ENCODE measurements at places on chromosomes 3 and 15.

DNA sequence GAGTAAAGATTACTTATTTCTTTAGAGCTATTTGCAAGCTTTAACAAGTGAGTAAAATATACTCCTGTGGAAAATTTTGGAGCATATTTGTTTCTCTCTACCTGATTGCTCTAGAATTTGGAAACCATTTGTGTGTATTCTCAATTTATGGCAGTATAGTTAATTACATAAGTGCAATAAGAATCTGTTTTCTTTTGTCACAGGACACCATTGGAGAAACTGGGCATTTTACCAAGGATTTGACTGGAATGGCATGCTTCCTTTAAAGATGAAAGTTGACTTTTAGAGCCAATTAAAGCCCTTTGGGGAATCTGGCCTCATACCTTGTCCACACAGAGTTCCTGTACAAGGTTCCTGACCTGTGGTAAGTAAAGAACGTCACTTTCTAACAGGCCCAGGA is 38.4 kb downstream of the PAQR5 start:
- DNase-seq: no peak

DNA sequence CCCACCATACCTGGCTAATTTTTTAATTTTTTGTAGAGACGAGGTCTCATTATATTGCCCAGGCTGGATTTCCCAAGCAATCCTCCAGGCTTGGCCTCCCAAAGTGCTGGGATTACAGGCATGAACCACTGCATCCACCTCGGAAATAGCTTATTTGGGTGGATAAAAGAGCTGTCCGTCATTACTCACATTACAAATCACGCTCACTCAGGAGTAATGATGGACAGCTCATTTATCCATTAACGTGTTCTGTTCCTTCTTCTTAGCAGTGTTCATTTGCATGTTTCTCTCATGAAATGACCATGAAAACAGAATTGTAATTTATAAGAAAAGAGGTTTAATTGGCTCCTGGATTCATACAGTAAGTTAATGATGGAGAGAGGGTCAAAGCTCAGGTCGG is 9.8 kb downstream of the SV2B start:
- DNase-seq: no peak

GRCh38 chr3:42683875-42684598 is 1.3 kb upstream of the KLHL40 start:
- no peak for DNase-seq

DNA sequence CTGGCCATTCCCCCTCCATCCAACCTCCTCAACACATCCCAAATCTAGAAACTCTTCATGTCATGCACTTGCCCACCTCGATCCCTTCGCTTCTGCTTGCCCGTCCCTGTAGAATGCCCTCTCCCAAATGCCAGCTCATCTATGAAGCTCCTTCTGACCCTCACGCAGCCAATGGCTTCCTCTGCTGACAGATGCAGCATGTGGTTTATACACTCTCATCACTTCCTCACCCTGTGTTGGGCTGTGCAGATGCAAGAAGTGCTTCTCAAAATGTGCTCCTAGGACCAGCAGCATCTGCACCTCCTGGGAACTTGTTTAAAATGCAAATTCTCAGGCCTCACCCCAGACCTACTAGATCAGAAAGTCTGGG is 51.7 kb downstream of the SEMA5B start:
- DNase-seq: no peak

DNA sequence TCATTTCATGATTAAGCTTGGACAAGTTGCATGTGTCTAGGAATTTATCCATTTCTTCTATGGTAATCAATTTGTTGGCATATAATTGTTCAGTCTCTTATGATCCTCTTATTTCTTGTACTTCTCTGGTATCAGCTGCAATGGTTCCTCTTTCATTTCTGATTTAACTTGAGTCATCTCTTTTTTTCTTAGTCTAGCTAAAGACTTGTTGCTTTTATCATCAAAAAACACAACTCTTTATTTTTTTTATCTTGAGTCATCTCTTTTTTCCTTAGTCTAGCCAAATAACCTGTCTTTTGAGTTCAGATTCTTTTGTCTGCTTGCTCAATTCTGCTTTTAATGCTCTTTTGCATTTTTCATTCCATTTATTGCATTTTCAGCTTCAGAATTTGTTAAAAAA is 37.3 kb downstream of the UBE3A start:
- no peak for DNase-seq

DNA sequence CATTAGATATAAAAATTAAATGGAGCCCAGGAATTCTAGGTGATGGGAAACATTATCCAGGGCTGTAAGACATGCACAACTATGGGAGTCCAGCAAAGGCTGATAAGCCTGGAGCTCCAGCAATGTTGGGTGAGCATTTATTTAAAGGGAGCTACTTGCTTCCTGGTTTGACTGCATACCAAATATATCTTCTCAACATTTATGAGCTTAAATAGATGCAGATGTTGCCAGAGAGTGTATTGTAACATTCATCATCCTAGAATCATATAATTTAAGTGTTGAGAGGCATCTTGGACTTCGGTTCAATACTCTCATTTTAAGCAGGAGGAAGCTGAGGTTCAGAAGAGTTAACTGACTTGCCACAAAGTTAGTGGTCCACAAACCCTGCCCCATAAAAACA is 12.2 kb upstream of the POLR2M start:
- DNase-seq: no peak

- DNase-seq: peak; percentile 28
Observed at GRCh38 chr15:75067123-75067830, 43.9 kb downstream of the PPCDC start.

DNA sequence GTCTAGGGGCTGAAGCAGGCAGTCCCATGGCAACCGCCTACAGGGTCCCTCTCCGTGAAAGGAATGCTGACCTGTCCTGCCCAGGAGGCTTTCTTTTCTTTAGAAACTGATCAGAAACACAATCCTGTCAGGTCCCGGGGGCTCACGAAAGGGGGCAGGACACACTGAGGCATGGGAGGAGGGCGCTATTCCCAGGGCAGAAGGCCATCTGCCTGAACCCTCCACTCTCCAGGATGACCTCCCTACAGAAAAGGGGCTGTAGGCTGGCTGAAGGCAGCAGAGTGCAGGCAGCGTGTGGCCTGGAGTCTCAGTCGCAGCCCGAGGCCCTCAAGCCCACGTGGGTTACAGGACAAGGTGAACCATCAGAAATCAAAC is 18.4 kb upstream of the LRRK1 start:
- no peak for DNase-seq

Measured in activated CD4-positive, CD25-positive, alpha-beta regulatory T cell treated with anti-CD3 and anti-CD28 coated beads, Interleukin-2, amount 50 U/mL, for 16 hours (primary cell).